ENCODE measurements at places on chromosomes 3 and 15.

DNA sequence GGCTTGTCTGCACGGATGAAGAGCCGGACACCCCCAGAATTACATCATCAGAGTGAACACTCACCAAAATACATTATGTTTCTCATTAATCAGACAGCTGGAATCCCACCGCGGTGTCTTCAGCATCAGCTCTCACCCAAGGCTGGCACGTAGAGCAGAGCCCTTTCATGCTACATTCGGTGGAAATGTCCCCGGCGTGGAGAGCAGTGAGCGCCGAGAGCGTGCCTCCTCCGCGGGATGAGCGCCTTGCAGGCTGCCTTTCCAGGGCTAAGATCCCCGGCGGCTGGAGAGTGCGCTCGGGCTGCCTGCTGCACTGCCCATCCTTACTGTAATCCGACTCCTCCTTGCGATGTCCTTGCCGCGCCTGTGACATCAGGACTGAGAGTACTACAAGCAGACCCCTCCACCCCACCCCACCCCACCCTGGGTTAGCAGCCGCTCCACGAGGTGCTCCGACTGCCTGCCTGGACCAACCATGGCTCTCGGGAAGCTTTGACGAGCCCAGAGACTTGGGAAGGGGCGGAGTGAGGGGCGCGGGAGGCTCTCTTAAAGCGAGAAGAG is at the start of gene ZNF385D:
Gene ZNF385D (minus strand): TSS at position 380 of the 561 bp plus-strand sequence. CDS start 294 bp downstream, at position 86.
- DNase-seq: no peak

DNA sequence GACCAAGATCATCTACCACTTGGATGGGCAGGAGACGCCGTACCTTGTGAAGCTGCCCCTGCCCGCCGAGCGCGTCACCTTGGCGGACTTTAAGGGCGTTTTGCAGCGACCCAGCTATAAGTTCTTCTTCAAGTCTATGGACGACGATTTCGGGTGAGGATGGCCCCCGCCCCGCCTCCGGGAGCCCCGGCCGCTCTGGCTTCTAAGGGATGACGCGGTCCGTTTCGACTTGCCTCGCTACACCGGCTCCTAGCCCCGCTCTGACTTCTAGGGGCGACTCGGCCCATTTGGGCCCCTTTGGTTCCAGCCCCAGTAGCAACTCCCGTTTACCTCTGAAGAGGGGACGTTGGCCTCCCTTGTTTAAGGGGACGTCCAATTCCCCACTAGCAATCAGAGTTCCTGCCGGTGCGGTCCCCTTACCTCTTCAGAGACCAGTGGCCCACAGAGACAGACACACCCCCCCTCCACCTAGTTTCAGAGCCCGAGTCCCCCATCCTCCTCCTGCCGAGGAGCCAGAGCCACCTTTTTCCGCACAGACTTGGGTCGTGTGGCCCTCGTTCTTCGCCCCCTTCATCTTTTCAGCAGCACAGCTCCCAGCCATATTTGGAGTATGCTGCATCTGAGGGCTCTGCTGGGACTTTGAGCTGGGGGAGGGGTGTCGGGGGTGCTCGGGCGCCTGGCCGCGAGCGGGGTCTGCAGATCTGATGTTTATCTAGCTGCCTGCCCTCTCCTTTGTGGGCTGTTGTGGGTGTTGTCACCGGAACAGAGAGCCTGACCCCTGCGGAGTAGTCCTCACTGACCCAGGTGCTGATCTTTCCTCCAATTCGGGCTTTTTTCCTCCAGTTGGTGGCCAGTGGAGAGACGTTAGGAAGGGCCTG is 706 bp downstream of the DVL3 start:
- no peak for DNase-seq

- DNase-seq: no peak
Observed at GRCh38 chr15:73809728-73810501, 56.8 kb upstream of the INSYN1 start.

DNA sequence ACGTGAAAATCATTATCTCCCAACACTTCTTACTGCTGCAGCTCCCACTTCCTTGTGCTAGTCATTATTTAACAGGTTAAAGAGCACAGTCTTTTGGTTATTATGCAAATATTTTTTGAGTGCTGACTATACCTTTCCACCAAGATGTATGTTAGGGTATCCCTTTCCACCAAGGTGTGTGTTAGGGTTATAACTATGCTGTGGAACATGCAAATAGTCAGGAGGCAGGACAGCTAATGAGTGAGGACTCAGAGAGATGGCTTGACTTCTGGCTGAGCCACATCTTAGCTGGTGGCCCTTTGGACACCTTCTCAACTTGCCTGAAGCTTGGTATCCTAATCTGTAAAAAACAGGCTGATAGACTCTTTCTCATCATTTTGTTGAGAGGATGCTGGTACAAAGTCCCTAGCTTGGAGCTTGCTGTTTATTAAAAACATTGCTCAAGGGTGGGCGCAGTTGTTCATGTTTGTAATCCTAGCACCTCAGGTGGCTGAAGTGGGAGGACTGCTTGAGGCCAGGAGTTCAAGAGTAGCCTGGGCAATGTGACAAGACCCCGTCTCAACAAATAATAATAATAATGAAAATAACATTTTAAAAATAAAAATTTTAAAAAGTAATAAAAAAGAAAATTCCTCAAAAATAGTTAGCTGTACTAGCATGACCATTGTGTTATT is 160.5 kb upstream of the ADAMTS9 start:
- no peak for DNase-seq

DNA sequence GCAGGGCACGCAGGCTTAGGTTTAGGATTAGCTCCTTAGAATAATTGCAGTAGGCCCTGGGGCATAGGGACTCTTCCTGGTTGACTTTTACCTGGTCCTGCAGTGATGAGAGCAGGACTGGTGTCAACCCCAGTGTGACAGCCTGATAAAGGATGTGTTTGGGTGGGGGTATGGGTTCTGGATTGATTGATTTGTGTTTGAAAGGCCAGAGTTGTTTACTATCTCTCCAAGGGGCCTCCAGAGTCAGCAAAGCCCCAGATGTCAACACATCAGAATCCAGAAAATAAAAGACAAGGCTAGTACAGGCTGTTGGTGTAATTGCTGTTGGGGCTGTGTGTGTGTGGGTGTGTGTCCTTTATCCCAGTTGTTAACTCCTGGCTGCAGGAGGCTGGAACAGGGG is 122.3 kb downstream of the CHRNA7 start:
- no peak for DNase-seq

DNA sequence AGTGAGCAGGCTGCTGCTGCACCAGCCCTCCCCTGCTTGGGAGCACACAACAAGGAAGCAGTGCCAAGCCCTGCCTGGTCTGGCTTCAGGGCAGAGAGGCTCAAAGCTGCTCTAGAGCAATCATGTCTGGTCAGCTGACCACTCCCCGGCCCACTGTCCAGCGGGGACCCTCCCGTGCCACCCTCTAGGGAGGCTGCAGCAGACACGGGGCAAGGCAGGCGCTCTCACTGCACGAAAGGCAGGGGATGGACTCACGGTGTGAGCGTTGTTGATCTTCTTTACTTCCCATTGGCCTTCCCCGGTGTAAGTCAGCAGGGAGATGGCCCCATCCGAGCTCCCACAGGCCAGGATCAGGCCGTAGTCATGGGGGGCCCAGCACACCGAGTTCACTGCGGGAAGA is 9.2 kb downstream of the SEC13 start:
- no peak for DNase-seq

DNA sequence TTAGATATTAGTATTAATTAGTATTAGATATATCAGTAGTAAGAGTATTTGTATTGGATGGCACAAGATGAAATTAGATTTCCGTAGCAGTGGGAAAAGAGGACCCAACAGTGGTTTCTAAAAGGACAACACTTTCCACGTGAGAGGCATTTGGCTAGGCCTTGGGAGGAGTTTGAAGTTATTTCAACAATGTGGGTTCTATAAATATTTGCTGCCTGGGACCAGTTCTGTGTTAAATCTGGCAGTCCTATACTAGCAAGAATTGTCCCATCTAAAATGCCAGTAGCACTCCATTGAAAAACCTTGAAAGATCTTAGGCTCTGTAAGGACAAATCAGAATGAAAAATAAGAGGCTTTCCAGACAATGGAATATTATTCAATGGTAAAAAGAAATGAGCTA is 347.1 kb upstream of the DNAJC19 start:
- DNase-seq: no peak

DNA sequence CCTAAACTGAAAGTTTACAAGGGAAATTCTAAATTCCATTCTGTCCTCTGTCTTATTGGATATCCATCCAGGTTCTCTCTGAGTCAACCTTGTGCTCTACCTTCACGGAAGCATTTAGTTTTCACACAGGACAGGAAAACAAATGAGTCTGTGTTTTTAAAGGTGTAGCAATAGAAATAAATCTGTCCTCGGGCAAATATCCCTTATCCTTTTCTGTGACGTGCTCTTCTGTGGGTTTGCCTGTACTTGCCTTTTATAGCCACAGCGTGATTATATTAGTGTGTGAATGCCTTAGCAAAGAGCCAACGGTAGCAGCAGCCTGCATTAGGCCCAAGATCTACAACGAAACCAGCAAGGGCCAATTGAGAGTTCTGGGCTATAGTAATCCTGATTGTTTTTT is 127.2 kb upstream of the PLSCR5 start:
- no peak for DNase-seq

- no peak for DNase-seq
Observed at GRCh38 chr3:20055020-20055775, 15.0 kb downstream of the KAT2B start.

GRCh38 chr3:53938645-53939044 is 47.0 kb upstream of the SELENOK start:
- no peak for DNase-seq

- DNase-seq: no peak
Observed at GRCh38 chr15:49430046-49430445, 7.0 kb downstream of the FGF7 start.

DNA sequence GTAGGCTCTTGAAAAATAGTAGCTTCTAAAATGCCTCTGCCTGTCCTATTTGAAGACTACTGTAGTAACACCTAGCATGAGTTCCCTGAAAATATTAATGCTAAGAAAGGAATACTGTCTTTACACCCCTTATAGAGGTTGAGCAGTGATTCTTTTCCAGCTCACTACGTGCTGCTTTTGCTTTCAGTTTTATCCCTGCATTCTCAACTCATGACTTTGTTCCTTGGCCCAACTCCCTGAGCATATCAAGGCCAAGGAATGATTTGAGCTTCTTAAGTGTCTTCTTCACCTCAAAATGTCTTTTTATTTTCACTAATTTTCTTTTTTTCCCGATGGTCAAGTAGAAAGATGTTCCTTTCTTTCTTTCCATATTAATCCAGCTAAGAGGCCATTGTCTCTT is 16.5 kb upstream of the P2RY13 start:
- DNase-seq: no peak

DNA sequence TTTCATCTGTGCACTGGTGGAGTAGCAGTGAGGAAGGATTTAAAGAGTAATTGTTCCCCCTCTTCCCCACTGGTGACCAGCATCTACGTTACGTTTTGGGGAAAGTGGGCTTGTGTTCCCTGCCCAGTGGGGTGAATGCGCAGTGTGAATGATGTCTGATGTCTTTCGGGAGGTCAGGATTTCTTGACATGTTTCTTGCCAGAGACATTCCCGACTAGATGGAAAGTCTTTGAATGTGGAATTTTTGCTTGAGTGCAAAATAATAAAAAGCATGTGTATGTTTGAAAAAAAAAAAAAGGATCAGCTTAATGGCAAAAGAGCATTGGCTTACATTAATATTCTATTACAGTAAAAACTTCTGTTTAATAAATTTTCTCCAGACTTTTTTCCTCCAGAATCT is 632.2 kb downstream of the FOXP1 start:
- no peak for DNase-seq

DNA sequence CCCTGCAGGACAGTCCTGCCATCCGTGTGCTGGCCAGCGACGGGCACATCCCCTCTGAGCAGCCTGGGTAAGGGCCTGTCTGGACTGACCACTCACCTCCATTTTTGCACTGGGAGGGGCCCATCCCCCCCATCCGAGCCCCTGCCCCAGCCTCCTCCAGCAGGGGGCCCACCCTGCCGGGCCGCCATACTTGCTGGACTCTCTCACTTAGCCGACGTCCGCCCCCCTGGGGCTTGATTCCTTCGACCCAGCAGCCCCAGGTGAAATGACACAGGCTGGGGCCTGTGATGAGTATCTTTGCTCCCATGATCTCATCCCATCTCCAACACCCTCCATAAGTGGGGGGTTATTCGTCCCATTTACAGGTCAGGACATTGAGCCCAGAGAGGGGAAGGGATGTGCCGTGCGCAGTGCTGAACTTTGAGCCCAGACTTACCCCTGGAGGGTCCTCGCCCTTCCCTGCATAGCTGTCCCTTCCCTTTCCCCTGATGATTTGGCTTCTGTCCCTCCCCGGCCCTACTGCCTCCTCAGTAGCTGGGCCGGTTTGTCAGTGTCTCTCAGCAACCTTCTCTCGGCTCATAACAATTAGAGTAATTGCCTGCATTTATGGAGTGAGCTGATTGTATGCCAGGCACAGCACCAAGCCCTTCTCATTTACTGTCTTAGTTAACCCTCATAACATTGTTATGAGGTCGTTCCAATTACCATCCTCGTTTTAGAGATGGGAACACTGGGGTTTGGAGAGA is 4.2 kb downstream of the LMAN1L start:
- no peak for DNase-seq

DNA sequence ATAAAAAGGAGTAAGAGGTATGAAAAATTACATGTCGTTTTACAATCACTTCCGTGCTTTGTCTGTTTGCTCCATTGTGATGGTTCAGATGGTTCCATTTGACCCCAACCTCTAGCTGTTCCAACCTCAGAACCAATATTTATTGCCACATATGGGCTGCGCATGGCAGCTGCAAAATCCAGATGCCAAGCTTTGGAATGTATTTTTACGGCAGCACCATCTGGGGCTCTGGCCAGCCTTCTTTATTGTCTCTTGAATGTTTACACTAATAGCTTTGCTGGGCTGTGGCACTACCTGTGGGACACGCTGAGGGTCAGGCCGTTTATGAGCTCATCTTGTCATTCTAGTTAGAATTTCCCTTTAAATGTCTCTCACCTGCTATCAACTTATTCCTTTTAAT is 219.8 kb downstream of the ROBO2 start:
- DNase-seq: no peak

GRCh38 chr3:175355801-175356335 is 496.7 kb downstream of the NAALADL2 start:
- DNase-seq: no peak

DNA sequence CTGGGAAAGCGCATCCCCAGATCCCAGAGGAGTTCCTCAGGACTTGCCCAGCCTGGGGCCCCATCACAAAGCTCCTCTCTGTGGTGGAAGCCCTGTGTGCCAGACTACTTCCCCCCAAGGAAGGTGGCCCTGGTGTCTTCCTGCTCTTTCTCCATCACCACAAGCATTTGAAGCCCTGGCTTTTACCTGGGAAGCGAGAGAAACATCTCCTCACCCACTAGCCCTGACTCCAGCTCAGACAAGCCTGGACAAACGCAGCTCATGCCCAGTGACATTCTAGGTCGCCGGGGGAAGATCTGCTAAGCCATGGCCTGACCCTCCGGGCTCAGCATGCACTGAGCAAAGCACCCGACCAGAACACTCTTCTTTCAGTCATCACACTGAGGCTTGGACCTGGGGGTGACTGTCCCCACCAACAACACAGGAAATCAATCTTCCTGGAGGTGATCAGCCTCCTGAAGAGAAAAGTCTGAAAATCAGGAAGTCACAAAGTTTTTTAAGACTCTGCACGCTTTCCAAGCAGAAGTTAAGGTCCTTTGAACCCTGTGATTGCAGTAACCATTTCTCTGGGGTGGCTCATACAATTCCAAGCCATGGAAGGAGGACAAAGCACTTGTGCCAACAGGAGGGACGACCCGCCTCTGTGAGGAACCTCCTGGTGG is 40.8 kb downstream of the KLHL25 start:
- DNase-seq: no peak
